SJSA1 (cell line): ENCODE measurements at places on chromosomes 1 and 21. TPM values are rescaled to one million over a fixed set of nuclear protein-coding genes. Genes with fewer than 3 reads are reported as not detected.

DNA sequence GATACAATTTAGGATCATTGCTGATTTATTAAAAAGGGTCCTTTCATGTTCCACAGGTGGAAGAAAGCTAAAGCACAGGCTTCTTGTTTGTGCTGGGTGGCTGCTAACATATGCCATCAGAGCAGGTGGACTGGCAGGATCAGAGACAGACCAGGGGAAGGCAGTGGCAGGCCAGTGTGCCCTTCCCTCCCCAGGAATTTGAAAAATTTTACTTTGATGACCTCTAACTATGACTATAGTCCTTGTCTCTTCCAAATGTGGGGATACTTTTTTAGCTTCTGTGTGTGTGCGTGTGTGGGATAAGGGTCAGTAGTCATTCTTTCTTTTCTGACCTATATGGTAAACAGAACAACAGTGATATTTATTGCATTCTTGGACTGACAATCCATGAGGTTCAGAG is 49.9 kb downstream of the LHX9 start:
- no peaks in the 10 kb centered on the region for H3K4me1 ChIP-seq
- H3K27me3 ChIP-seq = no peaks in the 10 kb centered on the region
- H3K27ac ChIP-seq = no peak overlapping the region

DNA sequence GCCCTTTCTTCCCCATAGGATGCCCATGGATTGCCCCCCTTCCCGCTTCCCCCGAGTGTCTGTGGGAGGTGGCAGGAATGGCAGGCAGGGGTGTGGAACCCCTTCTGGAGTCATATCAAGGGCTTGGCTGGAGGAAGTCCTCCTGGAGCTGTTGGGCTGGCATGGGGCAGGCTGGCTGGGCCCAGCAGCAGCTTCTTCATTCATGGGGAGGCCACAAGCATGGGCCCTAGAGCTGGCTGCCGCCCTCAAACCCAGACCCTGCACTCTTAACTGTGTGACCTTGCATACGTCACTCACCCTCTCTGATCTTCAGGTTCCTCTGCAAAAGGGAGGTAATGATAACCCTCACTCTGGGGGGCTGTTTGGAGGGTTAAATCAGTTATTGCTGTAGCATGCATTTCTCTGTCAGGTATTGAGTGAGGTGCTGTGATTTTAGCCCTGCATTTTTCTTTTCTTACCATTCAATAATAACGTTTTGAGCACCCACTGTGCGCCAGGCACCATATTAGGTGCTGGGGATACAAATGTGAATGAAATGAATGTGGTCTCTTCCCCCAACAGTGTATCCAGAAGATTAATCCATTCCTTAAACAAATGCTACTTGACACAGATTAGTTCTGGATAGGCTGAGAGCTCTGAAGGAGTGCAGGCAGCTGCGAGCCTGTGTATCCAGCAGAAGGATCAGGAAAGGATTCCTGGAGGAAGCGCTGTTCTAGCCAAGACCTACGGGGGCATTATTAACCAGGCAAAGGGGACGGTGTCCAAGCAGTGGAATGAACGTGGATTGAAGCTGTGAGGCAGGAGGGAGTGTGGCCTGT is 9.3 kb downstream of the PCSK9 start:
- H3K27ac ChIP-seq = no peak overlapping the region
- no peak overlapping the region for H3K4me3 ChIP-seq
- H3K36me3 ChIP-seq = no peaks in the 10 kb centered on the region
- H3K4me1 ChIP-seq = no peaks in the 10 kb centered on the region

Gene FAM72B
- 5.1 and 9.6 TPM in 2 replicates for total RNA-seq

Gene LCK
- not detected in 2 replicates for total RNA-seq

GRCh38 chr1:245481261-245481660 is 326.5 kb downstream of the KIF26B start:
- no peak for DNase-seq
- H3K36me3 ChIP-seq = no peaks in the 10 kb centered on the region
- no peak overlapping the region for H3K4me3 ChIP-seq
- H3K4me1 ChIP-seq = no peaks in the 10 kb centered on the region; the same call in 1 of the 2 replicates
- no peaks in the 10 kb centered on the region for H3K27me3 ChIP-seq

DNA sequence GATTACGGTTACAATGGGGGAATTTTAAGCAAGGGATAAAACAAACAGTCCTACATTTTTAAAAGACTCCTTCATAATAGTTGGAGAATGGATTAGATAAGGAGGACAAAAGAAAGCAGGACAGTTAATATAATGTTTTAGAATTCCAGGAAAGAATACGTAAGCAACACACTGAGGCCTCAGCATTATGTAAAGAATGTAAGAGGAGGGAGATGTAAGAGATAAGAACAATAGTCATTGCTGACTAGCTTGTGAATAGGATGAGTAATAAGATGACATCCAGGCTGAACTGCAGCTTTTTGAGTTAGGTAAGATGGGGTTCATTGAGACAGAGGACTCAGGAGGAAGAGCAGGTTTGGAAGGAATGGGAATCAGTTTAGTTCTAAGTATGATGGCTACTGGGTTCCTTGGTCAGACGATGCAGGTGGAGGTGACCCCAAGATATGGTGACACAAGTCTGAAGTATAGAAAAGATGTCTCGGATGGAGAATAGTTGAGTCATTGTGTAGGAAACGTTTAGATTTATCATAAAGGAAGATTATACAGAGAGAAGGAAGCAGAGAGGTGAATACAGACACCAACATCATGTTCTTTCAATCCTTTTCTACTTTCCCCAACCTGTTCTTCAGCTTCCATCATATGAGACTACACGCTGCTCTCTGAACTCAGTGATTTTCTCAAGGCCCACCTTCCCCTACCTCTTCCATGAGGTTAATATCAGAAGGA is 372.8 kb downstream of the PTBP2 start:
- H3K4me1 ChIP-seq = peaks cover 33% of the 10 kb centered on the region
- peak overlapping the region; percentile 86 for H3K27ac ChIP-seq
- H3K27me3 ChIP-seq = no peaks in the 10 kb centered on the region
- H3K36me3 ChIP-seq = no peaks in the 10 kb centered on the region
- H3K4me3 ChIP-seq = no peak overlapping the region

GRCh38 chr1:203480525-203481084 is 5.0 kb downstream of the PRELP start:
- DNase-seq = peak; percentile 73
- no peaks in the 10 kb centered on the region for H3K27me3 ChIP-seq
- H3K4me1 ChIP-seq = peaks cover 33% of the 10 kb centered on the region

Gene COL11A1
- total RNA-seq = 470 and 511 TPM in 2 replicates

Gene AMY1A
- total RNA-seq = not detected in 2 replicates

Gene FCRLA
- total RNA-seq = 0.29 TPM in 1 of 2 replicates, not detected in the other

DNA sequence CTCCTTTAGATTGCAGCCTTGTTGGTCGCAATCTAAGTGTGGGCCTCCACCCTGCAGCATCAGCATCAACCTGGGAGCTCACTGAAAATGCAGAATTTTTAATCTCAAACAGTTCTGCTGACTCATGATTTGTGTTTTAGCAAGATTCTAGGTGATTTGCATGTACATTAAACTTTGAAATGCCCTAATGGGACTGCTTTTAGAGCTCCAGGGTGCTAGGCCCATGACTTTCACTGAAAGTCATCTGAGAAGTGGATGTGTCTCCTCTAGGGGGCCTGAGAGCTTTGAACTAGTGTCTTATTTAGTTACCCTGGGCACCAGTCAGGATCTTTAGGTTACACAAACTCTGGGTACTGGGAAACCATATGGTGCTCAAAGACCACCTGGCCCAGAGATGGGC is 9.0 kb downstream of the TRIM67 start:
- DNase-seq = no peak
- H3K36me3 ChIP-seq = no peaks in the 10 kb centered on the region
- H3K4me1 ChIP-seq = no peaks in the 10 kb centered on the region
- no peak overlapping the region for H3K27ac ChIP-seq
- no peak overlapping the region for H3K4me3 ChIP-seq
- H3K27me3 ChIP-seq = 0 out of 2 replicates have a peak, but pooled peaks cover 3% of the 10 kb centered on the region

GRCh38 chr1:7076572-7076971 is 291.3 kb downstream of the CAMTA1 start:
- no peak overlapping the region for H3K27ac ChIP-seq
- no peaks in the 10 kb centered on the region for H3K36me3 ChIP-seq
- no peaks in the 10 kb centered on the region for H3K27me3 ChIP-seq
- no peaks in the 10 kb centered on the region for H3K4me1 ChIP-seq
- no peak overlapping the region for H3K4me3 ChIP-seq

GRCh38 chr21:45109831-45110492 is 35.6 kb downstream of the ADARB1 start:
- no peaks in the 10 kb centered on the region for H3K27me3 ChIP-seq
- H3K36me3 ChIP-seq = peaks cover 6% of the 10 kb centered on the region; the same call in 1 of the 2 replicates
- H3K4me1 ChIP-seq = peaks cover 38% of the 10 kb centered on the region
- 0 out of 2 replicates have a peak overlapping the region, but pooled peaks have one; percentile 30 for H3K27ac ChIP-seq
- H3K4me3 ChIP-seq = no peak overlapping the region

Gene S100A7
- total RNA-seq = not detected in 2 replicates

Gene FHAD1
- total RNA-seq = 0.19 and 0.47 TPM in 2 replicates

Gene HEYL
- 12.7 and 14.4 TPM in 2 replicates for total RNA-seq

GRCh38 chr1:184596950-184597645 is 157.6 kb downstream of the EDEM3 start:
- no peaks in the 10 kb centered on the region for H3K36me3 ChIP-seq
- H3K27me3 ChIP-seq = no peaks in the 10 kb centered on the region
- H3K4me1 ChIP-seq = peaks cover 8% of the 10 kb centered on the region
- no peak overlapping the region for H3K4me3 ChIP-seq

GRCh38 chr1:180096584-180097325 is 57.9 kb upstream of the QSOX1 start:
- H3K27ac ChIP-seq = no peak overlapping the region
- no peaks in the 10 kb centered on the region for H3K27me3 ChIP-seq
- no peak for DNase-seq
- H3K4me3 ChIP-seq = no peak overlapping the region
- peaks cover 73% of the 10 kb centered on the region for H3K36me3 ChIP-seq
